ENCODE measurements at places on chromosomes 5 and 9.

GRCh38 chr5:142878638-142879037 lies 108.5 kb downstream of the ARHGAP26 start:
- DNase-seq = no peak

DNA sequence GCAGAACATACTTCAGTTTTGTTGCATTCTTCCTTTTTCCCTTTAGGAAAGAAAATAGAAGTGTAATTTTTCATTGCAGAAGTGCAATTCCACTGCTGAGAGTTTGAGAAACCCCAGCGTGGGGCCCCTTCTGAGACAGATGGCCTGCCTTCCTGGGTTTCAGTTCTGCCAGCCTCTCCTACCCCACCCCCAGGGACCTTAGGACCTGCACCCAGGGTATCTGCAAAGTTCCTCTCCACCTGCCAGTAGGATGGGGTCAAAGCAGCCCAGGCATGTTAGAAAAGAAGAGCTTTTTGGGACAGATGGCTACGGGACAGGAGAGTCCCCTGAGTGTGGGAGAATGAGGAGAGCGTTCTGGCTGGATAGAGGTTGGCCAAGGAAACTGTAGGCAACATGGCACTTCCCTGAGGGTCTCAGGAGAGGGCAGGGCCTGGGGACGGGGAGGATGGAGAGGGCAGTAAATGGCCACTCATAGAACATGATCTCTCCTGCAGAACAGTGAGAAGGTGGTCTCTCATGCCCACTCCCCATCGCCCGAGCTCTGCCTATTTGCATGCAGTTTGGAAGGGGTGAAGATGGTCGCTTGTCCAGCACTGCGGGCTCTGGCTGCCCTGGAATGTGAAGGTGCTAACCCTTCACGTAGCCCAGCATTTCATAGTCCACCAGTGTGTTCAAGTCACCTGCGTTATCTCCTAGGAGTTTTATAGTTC lies at the start of gene TIFAB:
TSS of gene TIFAB (minus strand) at position 31 of the 710 bp plus-strand sequence. CDS start 2,412 bp downstream, outside the sequence.
- no peak for DNase-seq

GRCh38 chr9:8156346-8156745 lies 356.8 kb upstream of the DMAC1 start:
- DNase-seq = no peak

- no peak for DNase-seq
Observed at GRCh38 chr5:88830567-88830966, 52.4 kb downstream of the MEF2C start.

DNA sequence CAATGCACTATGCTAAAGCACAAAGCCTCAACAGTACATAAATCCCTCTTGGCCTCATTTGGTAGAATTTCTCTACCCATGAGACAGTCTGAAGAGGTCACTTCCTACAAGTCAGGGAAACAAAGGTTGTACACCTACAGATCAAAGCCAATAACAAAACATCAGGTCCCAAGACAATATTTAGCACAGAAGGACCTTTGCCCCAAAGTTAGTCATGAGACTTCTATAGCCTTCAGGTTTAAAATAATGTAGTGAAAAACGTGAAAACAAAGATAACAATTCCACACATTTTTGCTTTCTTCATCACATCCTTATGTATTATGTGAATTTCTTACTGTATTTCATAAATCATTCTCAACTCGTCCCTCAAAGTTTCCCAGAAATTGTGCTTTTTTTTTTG lies 15.8 kb downstream of the AFF4 start:
- DNase-seq = no peak

DNA sequence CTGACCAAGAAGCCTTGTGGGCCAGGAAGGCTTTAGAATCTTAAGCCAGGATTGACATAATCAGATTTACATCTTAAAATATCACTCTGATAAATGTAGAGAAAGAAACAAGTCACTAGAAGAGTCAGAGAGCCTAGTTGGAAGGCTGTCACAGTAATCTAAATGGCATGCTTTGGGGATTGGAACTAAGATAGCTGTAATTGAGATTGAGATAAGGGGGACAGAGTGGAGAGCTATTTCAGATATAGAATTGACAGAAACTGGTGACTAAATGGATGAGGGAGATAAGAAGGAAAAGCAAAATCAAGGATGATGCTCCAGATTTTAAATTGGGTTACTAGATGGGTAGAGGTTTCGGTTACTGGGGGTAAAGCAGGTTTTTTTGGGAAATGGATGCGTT lies 100.5 kb downstream of the XRCC4 start:
- no peak for DNase-seq

DNA sequence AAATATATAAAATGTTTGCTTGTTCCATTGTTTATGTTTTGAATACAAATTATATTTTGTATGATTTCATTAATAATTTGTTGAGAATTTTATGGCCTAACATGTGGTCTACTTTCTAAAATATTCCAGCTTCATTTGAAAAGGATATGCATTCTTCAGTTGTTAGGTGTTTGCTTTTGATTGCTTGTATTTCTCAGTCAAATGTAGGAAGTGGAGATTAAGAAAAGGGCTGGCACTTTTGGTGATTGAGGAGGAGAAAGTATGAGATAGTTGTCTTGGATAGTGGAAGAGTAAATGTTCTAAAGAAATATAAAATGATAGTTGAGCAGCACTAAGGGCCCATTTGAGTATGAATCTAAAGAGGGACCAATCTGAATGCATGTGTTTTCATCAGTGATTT lies 23.1 kb downstream of the JAK2 start:
- DNase-seq = no peak
